ENCODE measurements at places on chromosomes 11 and 22.

- DNase-seq = peak; percentile 60
Measured at GRCh38 chr11:12914400-12914912, 94.7 kb upstream of the RASSF10 start.

- DNase-seq = peak; percentile 70
Measured at GRCh38 chr22:50342651-50343540, at the start of gene PPP6R2. Gene PPP6R2 (plus strand): TSS chr22:50343327. CDS start chr22:50393909, 50,582 bp downstream.

DNA sequence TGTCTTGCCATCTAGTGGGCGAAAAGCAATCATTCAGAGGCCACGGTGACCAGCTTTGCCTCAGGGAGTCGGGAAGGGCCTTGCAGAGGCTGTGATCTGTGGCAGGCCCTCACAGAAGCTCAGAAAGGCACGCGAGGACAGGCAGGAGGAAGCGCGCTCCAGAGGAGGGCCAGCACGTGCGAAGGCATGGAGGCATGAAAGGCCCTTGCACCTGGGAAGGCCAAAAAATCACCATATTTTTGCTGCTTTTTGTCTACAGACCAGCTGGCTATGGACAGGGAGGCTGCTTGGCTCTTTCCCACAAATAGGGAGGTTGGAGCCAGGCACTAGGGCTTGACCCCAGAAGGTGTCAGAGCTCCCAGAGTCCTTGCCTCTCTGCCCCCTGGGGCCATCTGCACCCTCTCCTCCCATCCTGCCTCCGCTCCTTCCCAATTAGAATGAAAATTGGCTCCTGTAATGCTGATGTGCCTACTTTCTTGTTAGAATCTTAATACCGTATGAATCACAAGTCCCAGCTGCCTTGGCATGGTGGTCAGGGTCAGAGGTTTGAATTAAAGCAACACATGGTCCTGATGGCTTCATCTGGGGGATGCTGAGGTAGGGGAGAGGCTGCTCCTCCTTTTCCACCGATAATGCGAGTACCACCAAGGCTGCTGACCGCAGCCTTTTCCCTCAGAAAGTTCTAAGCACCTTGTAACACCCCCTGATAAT lies 69.1 kb downstream of the FEZ1 start:
- DNase-seq = no peak

- no peak for DNase-seq
Measured at GRCh38 chr11:125176866-125177265, 12.3 kb downstream of the PKNOX2 start.

DNA sequence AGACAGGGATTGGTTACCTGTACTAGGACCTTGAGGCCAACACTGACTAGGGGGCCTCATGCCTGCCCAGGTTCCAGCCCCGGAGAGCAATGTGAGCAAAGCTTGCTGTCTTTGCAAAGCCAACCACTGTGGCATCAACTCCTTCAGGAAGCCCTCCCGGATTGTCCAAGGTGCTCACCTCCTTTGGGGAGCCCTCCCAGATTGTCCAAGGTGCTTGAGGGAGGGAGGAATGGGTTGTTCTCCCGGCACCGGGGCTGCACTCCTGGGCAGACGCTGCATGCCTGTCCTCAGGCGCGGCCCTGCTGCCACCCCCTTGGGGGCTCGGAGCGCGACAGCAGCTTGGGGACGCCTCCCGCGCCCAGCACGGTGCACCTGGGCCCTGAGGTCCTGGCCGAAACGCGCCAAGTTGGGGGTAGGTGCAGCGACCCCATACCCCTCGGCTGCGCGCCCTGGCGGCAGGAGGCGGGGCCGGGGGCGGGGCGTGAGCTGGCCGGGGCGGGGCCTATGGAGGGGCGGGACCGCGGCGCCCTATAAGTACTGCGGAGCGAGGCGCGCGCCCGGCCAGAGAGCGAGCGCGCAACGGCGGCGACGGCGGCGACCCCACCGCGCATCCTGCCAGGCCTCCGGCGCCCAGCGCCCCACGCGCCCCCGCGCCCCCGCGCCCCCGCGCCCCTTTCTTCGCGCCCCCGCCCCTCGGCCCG lies at the start of gene CD81:
CD81 (plus strand) TSS at position 560 of the 701 bp plus-strand sequence. CDS start 240 bp downstream, outside the sequence.
- DNase-seq = peak; percentile 24

DNA sequence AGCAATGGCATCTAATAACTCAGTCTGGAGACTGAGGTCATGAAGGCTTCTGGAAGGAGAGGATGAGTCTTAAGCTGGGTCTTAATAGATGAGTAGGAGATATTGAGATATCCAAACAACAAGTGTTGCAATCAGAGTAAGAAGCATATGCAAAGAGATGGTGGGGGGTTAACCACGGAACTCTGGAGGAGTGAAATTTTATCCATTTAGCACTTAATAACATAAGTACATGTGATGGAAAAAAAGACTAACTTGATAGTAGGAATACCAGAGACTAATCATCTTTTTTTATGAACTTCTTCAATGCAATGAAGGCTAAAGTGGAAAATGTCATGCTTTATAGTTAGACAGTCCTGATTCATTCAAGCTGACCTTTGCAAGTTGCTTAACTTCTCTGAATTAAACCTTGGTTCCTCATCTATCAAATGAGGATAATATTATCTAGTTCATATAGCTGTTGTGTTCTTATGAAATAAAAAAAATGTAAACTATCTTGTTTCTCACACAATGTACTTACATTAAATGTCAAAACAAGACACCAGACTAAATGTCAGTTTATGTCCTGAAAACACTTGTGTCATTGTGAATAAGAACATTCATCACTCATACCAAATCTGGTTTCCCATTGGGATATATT lies 403.1 kb upstream of the CCDC90B start:
- no peak for DNase-seq

DNA sequence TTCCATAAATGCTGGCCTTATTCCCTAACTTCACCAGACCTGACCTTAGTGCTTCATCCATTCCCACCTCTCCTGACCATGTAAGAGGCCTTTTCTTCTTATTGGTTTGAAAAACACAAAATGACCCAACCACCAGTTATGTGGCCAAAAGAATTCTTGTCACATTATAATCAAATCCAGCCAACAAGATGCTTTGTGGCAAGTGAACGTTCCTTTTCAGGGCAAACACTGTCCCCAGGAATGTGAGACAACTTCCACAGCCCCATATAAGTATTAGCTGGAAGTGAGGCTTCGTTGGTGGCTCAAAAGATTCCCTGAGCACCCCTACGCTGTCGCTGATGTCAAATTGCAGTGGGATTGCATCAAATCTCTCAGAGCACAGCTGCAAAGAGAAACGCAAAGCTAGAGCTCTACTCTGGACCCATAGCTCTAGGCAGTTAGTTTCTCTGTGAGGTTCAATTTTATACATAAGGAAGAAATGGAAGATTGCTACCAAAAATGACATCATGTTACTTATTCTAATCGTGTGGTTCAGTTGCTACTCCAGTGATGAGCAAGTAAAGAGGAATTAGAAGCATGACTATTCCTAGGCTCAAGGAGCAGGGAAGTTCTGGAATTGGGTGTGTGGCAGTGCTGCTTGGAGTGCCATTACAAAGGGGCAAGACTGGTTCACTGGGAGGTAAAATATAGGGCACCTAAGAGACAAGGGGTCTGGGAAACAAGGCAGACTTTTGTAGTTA lies 26.1 kb downstream of the GLYATL1 start:
- peak; percentile 78 for DNase-seq

GRCh38 chr11:47891886-47892285 lies 43.7 kb upstream of the NUP160 start:
- no peak for DNase-seq

- no peak for DNase-seq
Measured at GRCh38 chr11:82842019-82842418, 58.2 kb downstream of the PRCP start.

DNA sequence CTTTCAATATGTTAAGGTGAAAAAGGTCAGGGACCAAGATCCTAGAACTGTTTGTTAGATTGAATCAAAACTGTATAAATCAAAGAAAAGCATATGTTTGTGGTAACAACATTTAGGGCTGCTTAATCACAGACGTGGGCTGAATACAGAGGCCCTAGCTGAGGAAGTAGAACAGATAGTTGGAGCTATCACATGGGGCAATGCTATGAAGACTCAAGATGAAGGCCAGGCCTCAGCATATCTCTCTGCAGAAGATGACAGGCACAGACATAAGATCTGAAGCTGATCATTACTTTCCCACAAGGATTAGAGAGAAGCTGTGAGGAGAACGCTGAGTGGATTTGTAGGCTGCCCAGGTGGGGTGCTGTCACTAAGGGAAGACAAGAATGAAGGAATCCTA lies 158.6 kb upstream of the CARD18 start:
- no peak for DNase-seq

DNA sequence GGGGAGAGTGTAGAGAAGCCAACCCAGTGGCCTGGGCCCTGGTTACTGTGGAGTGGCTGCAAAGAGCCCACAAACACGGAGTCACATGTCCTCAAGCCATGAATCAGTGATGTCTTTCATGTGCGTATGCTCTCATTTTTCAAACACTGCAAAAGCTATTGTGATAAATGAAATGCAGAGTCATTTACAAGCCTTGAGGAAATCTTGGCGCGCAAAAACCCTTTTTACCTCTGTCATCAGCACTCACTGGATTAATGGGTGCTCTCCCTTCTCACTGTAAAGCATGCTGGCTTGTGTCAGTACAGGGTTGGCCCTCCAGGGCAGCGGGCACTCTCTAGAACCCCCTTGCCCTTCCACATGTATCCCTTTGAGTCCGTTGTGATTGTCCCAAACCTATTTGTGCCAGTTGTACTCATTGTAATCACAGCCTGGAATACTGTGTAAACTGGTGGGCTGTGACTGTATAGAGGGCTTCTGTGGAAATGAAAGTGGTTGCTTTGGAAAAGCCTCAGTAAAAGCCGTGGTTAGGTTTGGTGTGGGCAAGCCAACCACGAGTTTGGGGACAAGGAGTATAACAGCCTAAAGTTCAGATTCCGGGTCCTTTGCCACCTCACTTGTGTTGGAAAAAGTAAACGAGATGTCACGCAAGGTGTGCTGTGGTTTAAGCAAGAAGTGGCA lies 10.4 kb downstream of the GNAZ start:
- DNase-seq = no peak

DNA sequence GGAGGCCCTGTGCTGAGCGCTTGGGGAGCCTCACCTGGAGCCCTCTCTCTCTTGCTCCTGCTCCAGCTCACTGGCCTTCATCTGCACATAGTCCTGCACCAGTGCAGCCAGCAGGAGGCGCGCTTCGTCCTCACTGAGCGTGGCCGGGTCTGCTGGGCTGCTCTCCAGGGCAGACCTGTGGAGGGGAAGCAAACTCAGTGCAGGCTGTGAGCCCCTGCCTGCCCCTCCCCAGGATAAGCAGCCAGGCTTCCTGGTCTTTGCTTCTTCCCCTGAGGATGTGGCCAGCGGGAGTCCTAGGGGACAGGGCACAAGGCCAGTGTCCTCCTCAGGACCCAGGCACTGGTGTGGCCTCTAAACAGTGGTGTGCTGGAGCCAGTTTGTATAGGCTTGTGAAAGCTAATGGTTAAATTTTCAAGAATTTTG lies 2.2 kb downstream of the CALCA start:
- no peak for DNase-seq

- no peak for DNase-seq
Measured at GRCh38 chr11:60631944-60632343, 67.5 kb upstream of the MS4A8 start.

GRCh38 chr22:23121424-23121823 lies 20.4 kb downstream of the RSPH14 start:
- no peak for DNase-seq

DNA sequence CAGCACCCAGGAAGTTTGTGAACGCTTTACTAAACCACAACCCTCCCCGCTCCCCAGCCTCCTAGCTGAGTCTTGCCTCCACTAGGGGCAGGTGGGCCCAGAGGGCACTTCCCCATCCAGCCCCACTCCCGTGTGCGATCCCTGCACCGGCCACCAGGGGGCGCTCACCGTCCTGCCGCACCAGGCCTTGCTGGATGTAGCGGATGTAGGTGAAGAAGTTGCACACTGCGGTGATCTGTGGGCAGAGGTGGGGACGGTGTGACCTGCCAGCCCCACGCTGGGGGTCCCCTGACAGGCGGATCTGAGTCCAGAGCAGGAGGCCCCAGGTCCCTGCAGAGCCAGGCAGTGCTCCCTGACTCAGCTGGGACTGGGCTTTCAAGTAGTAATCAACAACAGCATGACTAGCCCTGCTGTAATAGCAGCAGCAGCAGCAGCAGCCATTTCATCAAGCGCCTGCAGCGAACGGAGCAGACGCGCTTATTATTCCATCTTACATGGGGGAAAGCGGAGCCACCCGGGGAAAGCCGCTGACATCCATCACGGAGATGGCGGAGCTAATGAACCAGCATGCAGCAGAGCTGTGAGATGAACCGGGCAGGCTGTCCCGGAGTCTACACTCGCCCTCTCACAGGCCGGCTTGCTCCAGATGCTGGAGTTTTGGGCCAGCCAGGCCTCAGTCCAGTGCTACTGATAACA lies 7.9 kb upstream of the FADS3 start:
- DNase-seq = peak; percentile 59

GRCh38 chr11:69213316-69213715 lies 57.6 kb downstream of the SMIM38 start:
- DNase-seq = no peak

DNA sequence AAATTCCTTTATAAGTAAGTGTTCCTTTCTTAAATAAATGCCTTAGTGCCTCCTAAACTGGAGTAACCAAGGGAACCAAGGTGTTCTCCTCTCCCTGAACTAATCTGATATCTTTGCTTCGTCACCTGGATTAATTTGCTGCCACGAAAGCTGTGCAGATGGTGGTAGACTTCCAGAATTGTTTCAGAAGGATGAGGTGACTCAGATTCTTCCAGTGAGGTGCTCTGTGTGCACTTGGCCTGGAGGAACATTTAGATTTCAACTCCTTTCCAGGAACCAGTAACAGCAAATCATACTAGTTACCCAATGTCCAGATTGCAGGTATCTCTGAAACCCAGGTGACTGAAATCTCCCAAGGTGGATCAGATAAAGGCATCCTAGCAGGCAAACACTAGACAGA lies 181.9 kb downstream of the FAT3 start:
- DNase-seq = no peak

- DNase-seq = no peak
Measured at GRCh38 chr11:29511394-29511793, 505.4 kb downstream of the KCNA4 start.

GRCh38 chr11:69232821-69233743 lies 60.9 kb upstream of the MYEOV start:
- no peak for DNase-seq

DNA sequence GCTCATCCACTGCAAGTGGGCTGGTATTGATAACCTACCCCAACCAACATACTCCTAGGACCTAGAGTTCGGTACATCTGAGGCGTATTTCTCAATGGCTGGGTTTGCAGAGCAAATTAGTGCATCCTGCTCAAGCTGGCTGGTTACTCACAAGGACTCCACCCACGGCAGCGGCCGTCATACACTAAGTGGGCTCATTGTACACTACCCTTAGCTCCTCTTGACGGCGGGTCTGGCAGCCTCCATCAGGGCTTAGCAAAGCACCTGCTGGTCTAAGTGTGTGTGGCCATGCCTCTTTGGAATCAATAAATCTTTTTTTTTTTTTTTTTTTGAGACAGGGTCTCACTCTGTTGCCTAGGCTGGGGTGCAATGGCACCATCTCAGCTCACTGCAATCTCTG lies 20.2 kb upstream of the KCNJ11 start:
- no peak for DNase-seq

All from fibroblast of skin of back (primary cell).